Glutamatergic neuron (in vitro differentiated cells): ENCODE measurements at places on chromosomes 5 and 9. TPM values are rescaled to one million over a fixed set of nuclear protein-coding genes. Genes with fewer than 3 reads are reported as not detected.
A peak's percentile ranks its signal among the peaks of the same experiment; 100 is the strongest.

DNA sequence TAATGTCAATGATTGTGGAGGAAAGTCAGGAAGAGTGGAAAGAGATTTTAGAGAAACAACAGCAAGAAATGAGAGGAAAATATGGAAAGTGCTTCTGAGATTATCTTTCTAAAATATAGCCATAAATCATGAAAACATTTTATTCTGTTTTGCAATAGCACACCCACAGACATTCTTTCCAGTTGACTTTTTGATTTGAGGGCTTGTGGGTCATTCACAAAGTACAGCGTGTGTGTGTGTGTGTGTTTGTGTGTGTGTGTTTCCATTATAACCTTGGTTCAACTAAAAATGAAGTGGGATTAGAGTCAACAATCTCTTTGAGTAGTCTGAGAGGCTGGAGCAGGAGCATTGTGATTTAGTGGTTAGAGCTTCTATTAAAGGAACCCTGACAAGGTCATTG, 116.6 kb upstream of the GAS1 start:
- peaks cover 5% of the 10 kb centered on the region for H3K36me3 ChIP-seq
- peaks cover 2% of the 10 kb centered on the region for H3K27me3 ChIP-seq
- no peaks in the 10 kb centered on the region for H3K4me1 ChIP-seq

DNA sequence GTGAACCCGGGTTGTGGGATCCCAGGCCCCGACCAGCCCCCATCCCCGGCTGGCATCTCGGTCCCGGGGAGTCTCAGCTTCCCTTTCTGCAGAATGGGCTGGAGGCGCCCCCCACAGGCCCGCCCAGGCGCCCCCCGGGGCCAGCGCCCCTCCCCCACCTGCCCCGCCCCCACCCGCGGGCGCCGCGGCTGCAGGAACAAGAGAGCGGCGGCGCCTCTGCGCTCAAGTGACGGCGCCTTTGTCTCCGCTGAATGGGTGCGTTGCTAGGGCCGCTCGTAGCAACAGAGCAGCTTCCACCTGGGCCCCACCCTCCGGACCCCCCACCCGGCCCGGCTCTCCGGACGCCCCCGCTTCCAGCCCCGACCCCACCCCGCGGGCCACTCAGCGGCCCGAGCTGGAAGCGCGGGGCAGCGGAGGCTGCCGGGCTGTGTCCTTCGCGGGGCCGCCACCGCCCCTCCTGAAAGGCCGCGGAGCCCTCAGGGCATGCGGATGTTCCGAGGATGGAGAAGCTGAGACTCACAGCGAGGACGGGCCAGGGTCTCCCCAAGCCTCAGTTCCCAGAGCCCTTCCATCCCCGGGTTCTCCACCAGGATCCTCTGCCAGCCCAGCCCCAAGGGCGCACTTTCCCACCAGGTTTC, 27.5 kb downstream of the ADGRD2 start:
- H3K4me3 ChIP-seq, result peak overlapping the region; percentile 15
- H3K4me1 ChIP-seq, result peaks cover 2% of the 10 kb centered on the region
- H3K27me3 ChIP-seq, result peaks cover 9% of the 10 kb centered on the region

The TAF1L gene
- total RNA-seq, result not detected

DNA sequence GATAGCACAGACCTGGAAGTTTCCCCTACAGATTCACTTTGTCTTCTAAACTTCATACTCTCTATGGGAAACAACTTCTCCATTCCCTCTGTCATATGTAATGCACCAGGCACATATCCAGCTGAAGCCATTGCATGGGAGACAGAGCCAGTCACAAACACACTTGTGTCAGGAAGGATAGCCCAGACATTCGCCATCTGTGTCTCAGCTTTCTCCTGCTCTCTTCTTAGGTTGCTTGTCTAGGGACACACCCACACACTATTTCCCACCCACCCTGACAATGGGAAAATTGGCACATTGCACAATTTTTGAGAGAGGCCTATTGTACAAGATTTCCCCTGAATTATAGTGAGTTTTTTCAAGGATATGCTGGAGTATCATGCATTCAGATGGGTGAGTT, 158.4 kb upstream of the MPDZ start:
- H3K27ac ChIP-seq, result no peak overlapping the region
- no peaks in the 10 kb centered on the region for H3K36me3 ChIP-seq
- H3K4me1 ChIP-seq, result peaks cover 6% of the 10 kb centered on the region
- no peak for DNase-seq

The PCDHAC1 gene
- total RNA-seq, result 25.2 TPM

- peaks cover 12% of the 10 kb centered on the region for H3K27me3 ChIP-seq
- DNase-seq, result no peak
- peaks cover 3% of the 10 kb centered on the region for H3K4me1 ChIP-seq
Measured at GRCh38 chr5:132751444-132751843, 4.2 kb downstream of the CCNI2 start.

- H3K27ac ChIP-seq, result peak overlapping the region; percentile 7
- DNase-seq, result no peak
- H3K4me3 ChIP-seq, result no peak overlapping the region
- H3K36me3 ChIP-seq, result peaks cover 5% of the 10 kb centered on the region
- H3K4me1 ChIP-seq, result peaks cover 12% of the 10 kb centered on the region
Measured at GRCh38 chr9:71725590-71726338, 42.5 kb downstream of the CEMIP2 start.

The ABO gene
- not detected for total RNA-seq

The CARTPT gene
- total RNA-seq, result not detected

- H3K4me1 ChIP-seq, result no peaks in the 10 kb centered on the region
- no peak for DNase-seq
- H3K4me3 ChIP-seq, result no peak overlapping the region
Measured at GRCh38 chr5:82735160-82735789, 341.9 kb downstream of the TMEM167A start.

The FGF1 gene
- total RNA-seq, result not detected

- no peak overlapping the region for H3K4me3 ChIP-seq
- peaks cover 1% of the 10 kb centered on the region for H3K27me3 ChIP-seq
- peaks cover 18% of the 10 kb centered on the region for H3K4me1 ChIP-seq
Measured at GRCh38 chr5:178462816-178463215, 127.4 kb downstream of the COL23A1 start.

- no peak overlapping the region for H3K27ac ChIP-seq
- H3K36me3 ChIP-seq, result no peaks in the 10 kb centered on the region
- no peak overlapping the region for H3K4me3 ChIP-seq
- H3K4me1 ChIP-seq, result peaks cover 11% of the 10 kb centered on the region
Measured at GRCh38 chr5:91830361-91830953, 447.3 kb upstream of the ARRDC3 start.

- DNase-seq, result no peak
- H3K4me1 ChIP-seq, result no peaks in the 10 kb centered on the region
- no peaks in the 10 kb centered on the region for H3K36me3 ChIP-seq
- H3K4me3 ChIP-seq, result no peak overlapping the region
- peaks cover 2% of the 10 kb centered on the region for H3K27me3 ChIP-seq
Measured at GRCh38 chr5:176519810-176520720, 17.1 kb downstream of the RNF44 start.

GRCh38 chr9:89549031-89549644, 51.2 kb upstream of the SEMA4D start:
- H3K27ac ChIP-seq, result no peak overlapping the region
- no peaks in the 10 kb centered on the region for H3K27me3 ChIP-seq
- H3K4me3 ChIP-seq, result no peak overlapping the region
- no peaks in the 10 kb centered on the region for H3K4me1 ChIP-seq

- H3K36me3 ChIP-seq, result no peaks in the 10 kb centered on the region
- peak overlapping the region; percentile 98 for H3K4me3 ChIP-seq
- no peak overlapping the region for H3K27ac ChIP-seq
- H3K4me1 ChIP-seq, result peaks cover 18% of the 10 kb centered on the region
- no peak for DNase-seq
Measured at GRCh38 chr5:179700401-179700918, 1.7 kb downstream of the CANX start.

DNA sequence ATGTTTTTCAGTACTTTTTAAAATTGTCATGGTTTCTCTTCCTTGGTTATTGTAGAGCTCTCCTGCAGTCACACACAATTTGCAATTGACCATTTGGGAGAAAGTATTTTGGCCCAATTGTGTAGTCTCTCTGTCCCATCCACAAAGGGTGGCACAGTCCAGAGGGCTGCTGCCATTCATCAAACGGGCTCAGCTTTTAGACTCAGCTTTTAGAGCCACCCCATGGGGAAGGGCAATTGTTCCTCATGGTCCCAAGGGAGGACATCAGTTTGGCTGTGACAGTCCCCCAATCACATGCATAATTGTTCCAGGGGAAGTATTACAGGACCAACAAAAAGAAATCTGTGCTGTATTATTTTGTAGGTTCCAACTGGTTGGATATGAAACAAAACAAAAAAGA, 207.6 kb downstream of the ZNF462 start:
- no peaks in the 10 kb centered on the region for H3K36me3 ChIP-seq
- no peaks in the 10 kb centered on the region for H3K27me3 ChIP-seq
- DNase-seq, result peak; percentile 24
- H3K27ac ChIP-seq, result no peak overlapping the region
- peaks cover 4% of the 10 kb centered on the region for H3K4me1 ChIP-seq
- H3K4me3 ChIP-seq, result no peak overlapping the region

The MZB1 gene
- total RNA-seq, result not detected

GRCh38 chr9:83681490-83681889, 26.3 kb downstream of the UBQLN1 start:
- no peaks in the 10 kb centered on the region for H3K36me3 ChIP-seq
- no peak overlapping the region for H3K27ac ChIP-seq
- H3K4me1 ChIP-seq, result no peaks in the 10 kb centered on the region

The KYAT1 gene
- 19.5 TPM for total RNA-seq

DNA sequence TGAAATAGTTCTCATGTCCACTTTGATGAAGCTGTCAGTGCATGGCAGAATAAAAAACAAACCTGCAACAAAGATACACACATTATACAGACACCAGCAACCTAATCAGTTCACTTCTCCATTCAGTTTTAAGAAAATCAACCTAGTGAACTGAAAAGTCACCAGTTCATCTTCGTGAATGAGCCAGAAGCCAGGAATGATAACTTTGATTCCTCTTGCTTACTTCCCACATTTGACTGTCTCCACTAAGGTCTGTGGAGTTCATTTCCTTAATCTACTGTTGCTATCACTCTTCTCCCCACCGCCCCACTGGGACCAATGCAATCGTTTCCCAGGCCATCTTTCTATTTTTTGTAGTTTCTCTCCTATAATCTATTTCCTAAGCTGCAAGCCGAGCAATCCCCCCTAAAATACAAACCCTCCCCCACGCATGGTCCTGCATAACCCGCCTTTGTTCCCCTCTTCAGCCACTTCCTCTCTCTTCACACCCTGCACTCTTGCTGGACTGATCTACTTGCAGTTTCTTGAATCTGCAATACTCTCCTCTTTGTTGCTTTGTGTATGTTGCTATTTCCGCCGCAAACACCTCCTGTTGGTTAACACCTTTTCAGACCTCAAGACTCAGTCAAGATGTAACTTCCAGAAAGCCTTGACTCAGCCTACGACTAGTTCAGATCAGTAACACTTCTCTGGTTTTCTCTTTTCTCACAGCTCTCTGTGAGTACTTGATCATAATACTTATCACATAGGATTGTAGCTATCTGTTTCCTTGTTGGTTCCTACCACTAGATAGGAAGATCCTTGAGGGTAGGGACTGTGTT, 16.6 kb downstream of the STOM start:
- DNase-seq, result no peak
- no peaks in the 10 kb centered on the region for H3K27me3 ChIP-seq
- H3K36me3 ChIP-seq, result no peaks in the 10 kb centered on the region
- no peaks in the 10 kb centered on the region for H3K4me1 ChIP-seq

The BSPRY gene
- total RNA-seq, result not detected

- H3K4me1 ChIP-seq, result peaks cover 7% of the 10 kb centered on the region
- H3K27ac ChIP-seq, result no peak overlapping the region
- H3K27me3 ChIP-seq, result peaks cover 13% of the 10 kb centered on the region
Measured at GRCh38 chr9:132207839-132208615, 46.2 kb downstream of the NTNG2 start.

The BTNL8 gene
- total RNA-seq, result not detected

- H3K36me3 ChIP-seq, result peaks cover 4% of the 10 kb centered on the region
- H3K4me1 ChIP-seq, result peaks cover 6% of the 10 kb centered on the region
- H3K27ac ChIP-seq, result no peak overlapping the region
- no peaks in the 10 kb centered on the region for H3K27me3 ChIP-seq
Measured at GRCh38 chr9:89223396-89223977, 44.9 kb upstream of the SHC3 start.

DNA sequence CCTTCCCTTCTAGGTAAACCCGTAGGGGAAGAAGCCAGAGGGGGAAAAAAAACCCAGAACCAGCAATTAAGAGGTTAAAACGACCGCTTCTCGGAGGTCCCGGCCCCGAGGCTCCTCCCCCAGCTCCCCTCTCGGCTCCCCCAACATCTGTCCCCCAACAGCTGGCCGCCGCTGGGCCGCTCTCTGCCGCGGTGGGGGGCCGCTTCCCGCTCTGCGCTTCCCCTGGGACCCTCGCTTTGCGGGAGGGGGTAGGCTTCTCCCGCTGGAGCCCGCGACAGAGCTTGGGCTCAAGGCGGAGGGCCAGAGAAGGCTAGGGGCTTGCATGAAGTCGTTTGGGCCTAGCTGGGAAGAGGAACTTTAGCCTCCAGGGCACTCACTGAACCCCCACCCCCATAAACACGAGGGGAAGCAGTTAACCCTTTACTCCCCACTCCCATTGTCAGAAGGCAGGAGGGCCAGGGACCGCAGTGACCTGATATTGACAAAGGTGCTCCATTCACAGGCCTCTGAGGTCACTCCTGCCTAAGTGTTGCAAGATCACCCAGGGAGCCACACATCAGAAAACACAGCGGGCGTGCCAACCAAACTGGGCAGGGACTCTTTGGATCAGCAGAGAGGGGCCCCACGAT, 7.5 kb downstream of the LHX6 start:
- DNase-seq, result peak; percentile 46
- peaks cover 61% of the 10 kb centered on the region for H3K27me3 ChIP-seq
- H3K4me1 ChIP-seq, result peaks cover 22% of the 10 kb centered on the region
- H3K36me3 ChIP-seq, result peaks cover 16% of the 10 kb centered on the region
- H3K27ac ChIP-seq, result no peak overlapping the region

DNA sequence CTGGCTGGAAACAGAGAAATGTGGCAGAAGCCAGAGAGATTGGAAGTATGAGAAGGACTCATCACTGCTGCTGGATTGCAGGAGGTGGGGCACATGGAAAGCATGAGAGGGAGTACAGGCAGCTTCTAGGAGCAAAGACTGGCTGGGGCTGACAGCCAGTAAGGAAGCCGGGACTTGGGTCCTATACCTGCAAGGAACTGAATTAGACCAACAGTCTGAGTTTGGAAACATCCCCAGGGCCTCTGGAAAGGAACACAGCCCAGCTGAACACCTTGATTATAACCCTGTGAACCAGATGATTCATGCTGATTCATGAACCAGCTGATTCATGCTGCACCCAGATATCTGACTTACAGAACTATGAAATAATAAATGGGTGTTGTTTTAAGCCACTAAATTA, 93.4 kb downstream of the OSTF1 start:
- H3K27me3 ChIP-seq, result peaks cover 2% of the 10 kb centered on the region
- no peak for DNase-seq
- no peaks in the 10 kb centered on the region for H3K4me1 ChIP-seq
- no peak overlapping the region for H3K4me3 ChIP-seq
- no peaks in the 10 kb centered on the region for H3K36me3 ChIP-seq

DNA sequence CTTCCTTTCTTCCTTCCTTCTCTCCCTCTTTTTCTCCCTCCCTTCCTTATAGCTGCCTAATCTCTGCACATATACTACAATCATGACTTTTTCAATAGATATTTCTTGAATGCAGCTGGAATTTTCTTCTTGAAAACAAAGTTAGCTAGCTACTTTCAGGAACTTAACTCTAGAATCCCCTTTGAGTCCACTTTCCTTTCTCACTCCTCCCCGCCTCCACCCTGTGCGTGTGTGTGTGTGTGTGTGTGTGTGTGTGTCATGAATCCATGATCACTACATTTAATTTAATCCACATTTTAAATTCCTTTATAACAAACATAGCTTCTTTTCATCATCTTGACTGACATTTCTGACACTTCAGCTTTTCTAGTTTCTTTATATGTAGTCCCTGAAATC, 167.5 kb upstream of the KLF9 start:
- no peak for DNase-seq
- no peak overlapping the region for H3K4me3 ChIP-seq
- no peaks in the 10 kb centered on the region for H3K4me1 ChIP-seq
- H3K27ac ChIP-seq, result no peak overlapping the region
- H3K27me3 ChIP-seq, result no peaks in the 10 kb centered on the region

The TMEM171 gene
- total RNA-seq, result 1.1 TPM
